ENCODE measurements at places on chromosomes 3 and 15.

- no peak for DNase-seq
These were observed 59.8 kb downstream of the TMED3 start for GRCh38 chr15:79370716-79371115.

DNA sequence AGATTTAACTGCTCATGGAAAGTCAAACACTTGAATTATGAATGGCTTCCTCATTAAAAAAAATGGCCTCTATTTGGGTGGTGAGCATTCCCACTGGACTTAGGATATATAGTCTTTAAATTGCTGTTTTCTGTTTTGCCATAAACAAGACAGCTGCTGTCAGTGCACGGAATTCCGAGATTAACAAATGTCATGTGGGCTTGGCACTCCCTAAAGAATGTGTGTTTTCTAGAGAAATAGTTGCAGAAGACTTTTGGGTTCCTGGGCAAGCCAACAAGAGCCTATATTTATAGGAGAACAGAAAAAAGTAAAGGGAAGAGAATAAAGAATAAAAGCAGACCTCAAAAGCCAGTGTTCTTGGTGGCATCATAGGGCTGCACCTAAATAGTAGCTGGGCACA lies 13.6 kb upstream of the TFG start:
- DNase-seq, result no peak

DNA sequence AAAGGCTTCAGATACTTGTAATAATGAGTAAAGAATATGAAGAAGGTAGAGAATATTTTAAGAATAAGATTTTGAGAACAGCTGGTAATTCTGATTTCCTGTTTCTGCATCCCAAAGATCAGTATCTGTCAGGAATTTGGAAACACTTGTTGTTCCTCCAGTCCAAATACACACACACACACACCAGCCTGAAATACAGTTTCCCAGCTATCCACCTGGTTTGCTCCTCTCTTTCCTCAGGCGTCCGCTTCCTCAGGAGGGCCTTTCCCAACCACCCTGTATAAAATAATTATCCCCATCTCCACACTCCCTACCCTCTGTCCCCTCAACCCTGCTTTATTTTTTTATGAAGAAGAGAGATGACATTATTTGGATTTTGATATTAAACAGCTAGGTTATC lies 2.0 kb upstream of the FSIP1 start:
- no peak for DNase-seq

DNA sequence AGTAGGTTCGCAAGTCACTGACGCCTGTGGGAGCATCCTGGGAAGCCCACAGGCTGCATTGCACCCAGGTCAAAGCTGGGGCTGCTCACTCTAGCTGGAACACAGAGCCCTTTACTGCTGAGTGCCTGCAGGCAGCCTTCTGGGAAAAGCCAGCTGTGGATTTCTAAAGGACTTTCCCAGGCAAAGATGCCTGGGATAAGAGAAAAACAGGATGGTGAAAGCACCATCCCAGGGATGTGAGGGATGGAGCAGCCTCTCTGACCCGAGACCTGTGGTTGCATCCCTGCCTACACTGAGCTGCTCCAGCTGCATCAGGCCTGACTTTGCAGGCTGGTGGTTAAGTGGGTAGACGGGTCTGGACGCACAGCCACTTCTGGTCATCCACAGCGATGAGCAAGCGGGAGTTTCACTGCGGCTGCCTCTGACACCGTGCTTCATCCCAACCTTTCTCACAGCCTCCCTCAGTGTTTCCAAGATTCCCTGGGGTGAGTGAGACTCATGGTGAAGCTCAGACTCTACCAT lies 52.5 kb upstream of the AMOTL2 start:
- no peak for DNase-seq

DNA sequence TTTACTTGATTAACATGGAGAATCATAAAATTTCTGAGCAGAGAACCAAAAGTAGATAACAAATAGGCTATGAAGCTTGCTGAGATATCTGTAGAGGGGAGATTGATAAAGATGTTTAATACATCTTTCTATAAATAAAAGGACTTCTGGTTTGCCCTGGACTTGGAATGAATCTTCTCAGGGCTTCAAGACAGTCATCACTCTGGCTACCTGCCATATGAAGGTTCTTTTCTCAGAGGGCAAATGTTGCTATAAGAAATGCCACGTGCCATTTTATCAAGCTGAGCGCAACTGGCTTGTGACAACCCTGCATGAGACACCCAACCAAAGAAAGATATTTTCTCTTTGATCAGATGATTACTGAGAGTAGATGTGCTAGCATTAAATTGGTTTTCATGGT lies 192.5 kb downstream of the WNT5A start:
- DNase-seq, result no peak

- no peak for DNase-seq
These were observed 15.7 kb upstream of the KIF23 start for GRCh38 chr15:69398491-69398891.

DNA sequence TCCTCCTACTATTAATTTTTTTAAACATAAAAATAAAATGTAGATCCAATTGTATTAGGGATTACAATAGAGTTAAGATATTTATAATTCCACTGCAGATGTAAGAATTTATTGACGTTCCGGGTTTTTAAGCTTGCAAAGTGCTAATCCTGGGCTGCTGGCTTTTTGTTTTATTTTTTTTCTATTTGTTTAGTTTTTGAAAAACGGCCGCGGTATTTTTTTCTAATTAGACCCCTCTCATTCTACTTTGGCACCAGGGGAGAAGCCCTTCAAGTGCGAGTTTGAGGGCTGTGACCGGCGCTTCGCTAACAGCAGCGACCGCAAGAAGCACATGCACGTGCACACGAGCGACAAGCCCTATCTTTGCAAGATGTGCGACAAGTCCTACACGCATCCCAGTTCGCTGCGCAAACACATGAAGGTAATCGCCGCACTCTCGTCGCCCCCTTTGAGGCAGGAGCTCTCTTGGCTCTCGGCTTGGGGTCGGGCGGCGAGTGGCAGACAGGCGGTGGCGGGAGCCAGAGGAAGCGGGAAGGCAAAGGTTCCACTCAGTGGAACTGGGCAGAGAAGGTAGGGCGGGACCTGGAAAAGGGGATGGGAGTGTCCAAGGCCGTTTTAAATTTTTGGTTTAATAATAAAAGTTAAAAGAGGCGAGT lies 3.2 kb downstream of the ZIC1 start:
- peak; percentile 44 for DNase-seq

DNA sequence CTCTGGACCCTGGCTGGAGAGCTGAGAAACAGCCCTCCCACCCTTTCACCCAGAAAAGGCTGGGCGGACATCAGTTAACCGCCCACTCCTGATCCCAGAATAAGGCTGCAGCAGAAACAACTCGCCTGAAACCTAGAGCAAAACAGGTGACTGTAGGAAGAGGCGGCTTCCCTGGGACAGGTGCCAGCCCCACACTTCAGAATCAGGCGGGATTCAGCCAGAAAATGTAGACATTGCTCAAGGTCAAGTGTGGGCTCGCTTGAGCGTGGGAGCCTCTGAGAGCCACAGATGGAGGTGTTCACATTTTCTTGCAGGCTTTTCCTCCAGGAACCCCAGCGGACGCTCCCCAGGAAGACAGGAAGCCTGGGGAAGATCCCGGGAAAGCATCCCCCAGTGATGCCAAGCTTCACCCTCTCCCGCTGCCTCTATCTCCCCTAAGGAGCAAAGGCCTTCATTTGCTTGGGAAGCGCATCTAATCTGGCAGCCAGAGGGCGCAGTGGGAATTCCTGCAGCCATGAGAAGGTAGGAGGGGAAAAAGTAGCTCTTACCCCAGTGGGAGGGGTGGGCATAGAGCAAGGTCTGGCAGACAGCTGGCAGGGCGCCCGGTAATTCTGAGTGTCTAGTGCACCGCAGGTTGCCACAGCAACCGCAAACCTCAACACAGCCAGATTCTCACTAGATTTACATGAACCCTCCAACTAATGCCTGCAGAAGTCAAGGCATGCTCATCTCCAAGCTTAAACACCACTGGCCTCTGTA lies 77.7 kb downstream of the OCA2 start:
- DNase-seq, result no peak

GRCh38 chr3:172201136-172201869 lies 161.9 kb downstream of the FNDC3B start:
- no peak for DNase-seq

GRCh38 chr3:143525408-143525807 lies 322.9 kb downstream of the SLC9A9 start:
- no peak for DNase-seq

GRCh38 chr3:155159301-155159700 lies 79.2 kb downstream of the MME start:
- no peak for DNase-seq

DNA sequence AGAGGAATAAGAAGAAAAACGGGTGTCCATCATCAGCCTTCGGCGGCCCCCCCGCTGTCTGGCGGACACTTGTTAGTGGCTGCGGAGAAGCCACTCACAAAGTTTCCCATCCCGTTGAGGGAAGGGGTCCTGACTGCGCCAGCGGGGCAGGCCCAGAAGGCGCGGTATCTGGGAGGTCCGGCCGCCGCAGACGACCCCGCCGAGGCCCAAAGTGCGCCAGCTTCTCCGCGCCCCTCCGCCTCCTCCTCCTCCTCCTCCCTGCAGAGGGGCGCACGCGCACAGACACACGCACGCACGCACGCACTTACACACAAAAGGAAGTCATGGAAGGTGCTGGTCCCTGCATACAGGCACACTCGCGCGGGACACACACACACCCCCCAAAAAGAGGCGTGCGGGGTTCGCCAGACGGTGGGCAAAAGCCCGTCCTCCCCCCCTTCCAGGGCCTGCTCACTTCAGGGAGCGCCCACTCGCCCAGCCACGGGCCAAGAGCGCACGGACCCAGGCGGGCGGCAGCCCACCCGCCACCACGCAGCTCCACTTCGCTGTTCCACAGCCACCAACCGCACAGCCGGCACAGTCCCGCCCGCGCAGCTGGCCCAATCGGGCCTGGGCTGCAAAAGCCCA lies 18.0 kb downstream of the ZNF148 start:
- DNase-seq, result no peak

GRCh38 chr15:56390739-56391267 lies 25.6 kb downstream of the TEX9 start:
- DNase-seq, result no peak

- DNase-seq, result no peak
These were observed 76.0 kb downstream of the ZBBX start for GRCh38 chr3:167304077-167304476.

DNA sequence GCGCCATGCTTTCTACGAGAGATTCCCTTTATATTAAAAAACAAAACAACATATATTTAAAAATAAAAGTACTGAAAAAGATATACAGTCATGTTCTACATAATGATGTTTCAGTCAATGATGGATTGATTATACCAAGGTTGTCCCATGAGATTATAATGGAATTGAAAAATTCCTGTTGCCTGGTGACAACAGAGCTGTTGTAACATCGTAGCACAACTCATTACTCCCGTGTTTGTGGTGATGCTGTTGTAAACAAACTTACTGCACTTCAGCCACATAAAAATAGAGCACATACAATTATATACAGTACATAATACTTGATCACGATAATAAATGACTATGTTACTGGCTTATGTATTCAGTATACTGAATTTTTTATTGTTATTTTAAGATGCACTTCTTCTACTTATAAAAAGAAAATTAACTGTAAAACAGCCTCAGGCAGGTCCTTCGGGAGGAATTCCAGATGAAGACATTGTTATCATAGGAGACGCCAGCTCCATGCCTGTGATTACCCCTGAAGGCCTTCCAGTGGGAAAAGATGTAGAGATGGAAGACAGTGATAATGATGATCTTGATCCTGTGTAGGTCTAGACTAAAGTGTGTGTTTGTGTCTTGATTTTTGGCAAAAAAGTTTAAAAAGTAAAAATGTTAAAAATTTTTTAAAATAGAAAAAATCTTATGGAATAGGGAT lies 11.7 kb downstream of the CCR1 start:
- DNase-seq, result no peak

- DNase-seq, result no peak
These were observed 2.0 kb downstream of the ACAN start for GRCh38 chr15:88805031-88805780.

DNA sequence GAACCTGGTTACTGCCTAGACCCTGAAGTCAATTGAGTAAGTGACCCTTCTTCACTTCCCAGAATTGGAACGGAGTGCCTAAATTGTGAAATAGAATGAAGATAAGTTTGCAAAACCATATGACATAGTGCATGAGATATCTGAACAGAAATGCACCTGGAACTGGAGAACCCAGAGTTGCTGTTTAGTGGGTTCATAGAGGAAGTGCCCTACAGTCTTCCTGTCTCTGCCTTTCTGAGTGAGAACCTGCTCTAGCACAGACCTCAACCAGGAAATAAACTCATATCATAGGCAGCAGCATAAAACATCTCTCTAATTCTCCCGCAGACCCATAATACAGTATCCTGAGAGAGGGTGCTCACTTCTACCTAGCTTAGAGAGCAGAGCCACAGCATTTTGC lies 82.9 kb downstream of the EOMES start:
- no peak for DNase-seq

DNA sequence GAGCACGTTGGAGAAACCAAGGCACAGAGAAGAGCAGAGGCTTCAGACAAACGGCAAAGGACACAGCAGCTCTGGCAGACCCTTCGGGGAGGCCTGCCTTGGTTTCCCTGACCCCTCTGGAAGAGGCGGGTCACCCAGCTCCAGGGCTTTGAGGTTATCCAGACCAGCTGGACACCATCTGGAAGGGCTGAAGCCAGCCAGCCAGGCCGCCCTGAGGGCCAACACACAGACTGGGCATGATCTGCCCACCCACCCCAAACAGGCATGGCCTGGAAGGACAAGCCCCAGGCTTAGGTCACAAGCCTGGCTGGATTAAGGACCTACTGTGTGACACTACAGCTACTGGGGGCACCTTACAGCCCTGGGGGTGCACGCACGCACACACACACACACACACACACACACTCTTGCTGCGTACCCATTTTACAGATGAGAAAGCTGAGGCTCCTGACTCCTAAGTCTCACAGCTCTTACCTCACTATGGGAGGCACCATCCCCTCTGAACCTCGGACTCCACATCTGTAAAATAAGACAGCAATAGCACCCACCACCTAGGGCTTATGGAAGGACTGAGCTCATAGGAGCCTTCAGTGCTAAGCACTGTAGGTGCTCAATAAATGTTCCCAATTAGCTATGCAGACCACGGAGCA lies 10.8 kb downstream of the PLXND1 start:
- DNase-seq, result no peak

DNA sequence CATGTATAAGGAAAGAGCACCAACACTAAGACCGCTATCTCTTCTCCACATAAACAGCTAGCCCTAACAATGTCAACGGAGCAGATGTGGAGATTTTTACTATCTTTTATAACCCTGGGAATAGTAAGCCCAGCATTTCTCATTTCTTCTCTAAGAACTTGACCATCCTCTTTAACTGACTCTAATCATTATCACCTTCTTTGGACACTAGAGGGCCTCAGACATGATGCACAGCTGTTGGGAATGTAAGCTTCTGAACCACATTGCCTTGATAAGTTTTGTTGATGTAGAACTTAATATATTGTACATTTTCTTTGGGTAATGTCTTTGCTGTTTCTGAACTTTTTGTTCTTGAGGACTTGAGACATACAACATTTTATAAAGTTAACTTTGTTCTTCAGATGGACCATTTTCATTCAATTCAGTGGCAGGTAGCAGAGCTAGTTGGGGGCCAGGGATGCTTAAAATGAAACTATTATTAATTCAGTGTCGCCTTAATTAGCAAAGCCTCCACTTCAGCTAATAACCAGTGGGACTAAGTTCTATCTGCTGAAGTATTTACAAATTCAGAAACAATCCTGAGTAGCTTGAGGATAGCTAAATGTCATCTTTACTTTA lies 9.6 kb upstream of the TAGLN3 start:
- no peak for DNase-seq

GRCh38 chr3:100072326-100073048 lies 41.8 kb downstream of the FILIP1L start:
- DNase-seq, result no peak
